ENCODE measurements at places on chromosomes 3 and 15.

DNA sequence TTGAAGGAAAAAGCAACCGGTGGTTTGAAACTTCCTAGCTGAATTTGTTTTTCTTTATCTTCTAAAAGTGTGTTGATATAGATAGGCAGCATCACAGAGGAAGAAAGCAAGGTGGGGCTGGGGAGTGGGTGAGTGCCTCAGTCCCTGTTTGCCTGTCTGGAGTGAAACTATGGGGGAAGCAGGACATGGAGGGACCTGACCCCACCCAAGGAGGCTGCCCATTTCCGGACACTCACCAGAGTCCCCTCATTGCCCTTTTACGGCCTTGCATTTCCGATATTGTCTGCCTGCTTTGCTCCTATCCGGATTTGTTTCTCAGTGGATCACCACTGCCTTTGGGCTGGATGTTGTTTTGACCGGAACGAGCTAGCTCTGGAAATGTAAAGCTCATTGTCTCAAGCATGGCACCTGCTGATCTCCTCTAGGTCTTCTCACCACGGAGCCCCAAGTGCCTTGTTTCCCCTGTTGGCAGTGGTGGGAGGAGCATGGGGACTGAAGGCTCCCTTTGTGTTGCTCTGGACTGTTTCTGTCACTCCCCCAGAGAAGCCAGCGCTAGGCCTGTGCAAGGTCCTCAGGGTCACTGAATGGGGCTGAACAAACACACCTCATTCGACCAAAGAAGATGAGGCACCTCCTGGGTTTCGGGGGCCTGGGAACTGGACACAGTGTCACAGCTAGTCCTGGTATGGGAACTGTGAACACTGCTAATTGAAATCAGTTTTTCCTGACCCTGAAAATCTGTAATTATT lies 7.0 kb downstream of the CLDN11 start:
- DNase-seq, result no peak

DNA sequence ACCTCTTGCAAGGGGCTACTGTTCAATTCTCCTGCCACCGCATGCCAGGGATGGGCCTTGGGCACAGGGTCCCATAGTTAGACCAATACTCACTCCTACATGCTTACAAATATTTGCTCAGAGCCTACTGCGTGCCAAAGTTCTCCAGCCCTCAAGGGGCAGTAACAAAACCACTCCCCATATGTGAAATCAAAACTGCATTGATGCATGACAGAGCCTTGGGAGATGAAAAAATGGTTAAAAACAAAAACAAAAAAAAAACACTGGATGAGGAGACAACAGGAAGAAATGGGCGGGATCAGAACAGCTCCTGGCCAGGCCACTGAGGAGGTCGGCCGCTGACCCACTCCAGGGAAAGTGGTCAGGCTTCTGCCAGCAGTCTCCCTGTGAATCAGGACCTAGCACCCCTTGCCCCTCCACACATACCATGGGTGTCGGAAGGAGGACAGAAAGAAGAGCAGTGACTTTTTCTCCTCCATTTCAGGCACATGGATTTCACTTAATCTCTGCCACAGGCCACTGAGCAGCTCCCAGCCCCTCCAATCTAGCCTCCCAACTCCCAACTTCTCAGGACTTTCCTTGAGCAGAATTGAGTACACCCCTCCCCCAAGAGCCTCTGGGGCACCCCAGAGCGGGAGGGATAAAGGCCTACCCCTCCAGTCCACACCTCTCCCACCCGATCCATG lies 2.8 kb downstream of the PLXNB1 start:
- no peak for DNase-seq

DNA sequence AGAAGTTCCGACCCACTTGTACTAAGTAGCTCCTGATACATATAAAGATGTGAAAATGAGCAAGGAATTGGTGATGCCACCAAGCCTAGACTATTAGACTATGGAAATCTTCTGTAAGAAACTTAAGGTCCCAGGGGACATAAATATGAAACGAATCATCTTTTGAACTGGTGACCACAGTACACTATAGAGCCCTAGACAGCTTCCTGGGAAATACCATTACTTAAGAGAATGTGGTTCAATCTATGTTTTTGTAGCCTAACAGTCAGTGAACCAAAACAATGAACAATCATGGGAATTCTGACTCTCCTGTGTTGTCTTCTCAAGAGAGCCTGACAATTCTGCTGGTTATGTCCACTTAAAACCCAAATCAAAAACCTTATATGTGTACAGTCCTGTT lies 191.6 kb downstream of the GREM1 start:
- no peak for DNase-seq

DNA sequence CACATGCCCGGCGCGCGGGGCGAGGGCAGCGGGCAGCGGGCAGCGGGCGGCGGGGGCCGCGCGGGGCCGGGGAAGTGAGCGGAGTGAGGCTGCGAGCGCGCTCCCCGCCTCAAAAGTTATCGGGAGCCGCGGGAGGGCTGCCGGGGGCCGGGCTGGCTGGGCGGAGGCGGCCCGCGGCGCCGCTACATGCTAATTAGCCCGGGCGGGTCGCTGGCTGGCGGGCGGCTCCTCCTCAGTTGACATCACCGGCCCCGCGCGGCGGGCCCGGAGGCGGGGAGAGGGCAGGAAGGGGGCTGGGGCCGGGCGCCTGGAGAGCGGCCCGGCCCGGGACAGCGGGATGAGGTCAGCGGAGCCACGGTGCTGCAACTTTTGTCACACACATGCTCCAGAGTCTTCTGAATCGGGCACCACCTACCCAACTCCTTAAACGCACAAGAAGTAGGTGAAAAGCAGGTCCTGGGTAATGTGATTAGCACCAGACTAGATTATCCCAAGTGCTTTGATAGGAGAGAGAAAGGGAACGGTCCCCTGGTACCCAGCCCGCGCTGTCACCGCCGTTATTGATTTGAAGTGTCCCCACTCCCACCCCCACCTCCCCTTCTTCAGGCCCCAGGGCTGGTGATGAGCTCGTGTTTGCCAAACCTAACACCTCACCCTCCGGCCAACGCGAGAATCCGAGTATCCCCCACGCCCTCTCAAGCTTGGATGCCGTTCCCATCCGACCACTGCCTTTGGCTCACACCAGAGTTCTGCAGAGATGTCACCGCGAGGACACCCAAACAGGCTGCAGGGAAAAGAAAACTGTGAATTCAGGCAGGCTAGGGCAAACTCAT lies at the start of gene HEG1:
Gene HEG1 (minus strand): TSS at position 85 of the 833 bp plus-strand sequence. CDS start 107 bp downstream, outside the sequence.
- peak; percentile 61 for DNase-seq

GRCh38 chr3:71710906-71711494 lies 14.2 kb downstream of the EIF4E3 start:
- no peak for DNase-seq

DNA sequence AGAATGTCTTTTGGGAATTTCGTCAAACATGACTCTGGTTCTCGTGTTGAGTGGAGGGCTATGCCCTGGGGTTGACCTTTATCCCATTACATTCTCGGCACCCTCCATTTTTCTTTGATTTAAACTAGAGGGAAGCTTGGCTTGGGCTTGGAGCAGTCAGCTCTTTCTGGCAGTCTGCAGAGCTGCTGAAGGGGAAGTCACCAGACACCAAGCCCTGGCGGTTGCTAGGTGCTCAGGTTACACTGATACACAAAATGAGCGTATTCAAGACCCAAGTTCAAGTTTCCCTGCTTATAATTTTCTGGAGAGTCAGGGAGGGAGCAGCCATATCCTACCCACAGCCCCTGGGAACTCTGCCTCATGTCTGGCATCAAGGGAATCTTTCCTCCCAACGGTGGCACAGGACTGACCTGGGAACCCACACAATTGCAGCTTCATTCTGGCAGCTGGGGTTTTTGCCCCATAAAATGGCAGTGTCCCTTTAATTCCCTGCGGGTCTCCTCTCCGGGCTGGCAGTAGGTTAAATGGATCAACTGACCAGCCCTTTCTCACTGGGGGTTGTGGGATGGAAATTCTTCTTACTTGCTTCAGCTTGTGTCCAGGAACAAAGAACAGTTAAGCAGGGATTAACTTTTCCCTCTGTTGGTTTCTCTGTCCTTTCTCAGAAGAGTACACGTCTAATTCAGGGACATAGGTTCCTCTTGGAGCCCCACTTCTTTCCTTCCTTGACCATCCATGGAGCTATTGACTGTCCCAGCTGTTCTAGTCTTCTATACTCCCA lies 110.0 kb upstream of the DLG1 start:
- DNase-seq, result no peak

- DNase-seq, result no peak
These were observed 29.4 kb upstream of the AP4E1 start for GRCh38 chr15:50879016-50879617.

DNA sequence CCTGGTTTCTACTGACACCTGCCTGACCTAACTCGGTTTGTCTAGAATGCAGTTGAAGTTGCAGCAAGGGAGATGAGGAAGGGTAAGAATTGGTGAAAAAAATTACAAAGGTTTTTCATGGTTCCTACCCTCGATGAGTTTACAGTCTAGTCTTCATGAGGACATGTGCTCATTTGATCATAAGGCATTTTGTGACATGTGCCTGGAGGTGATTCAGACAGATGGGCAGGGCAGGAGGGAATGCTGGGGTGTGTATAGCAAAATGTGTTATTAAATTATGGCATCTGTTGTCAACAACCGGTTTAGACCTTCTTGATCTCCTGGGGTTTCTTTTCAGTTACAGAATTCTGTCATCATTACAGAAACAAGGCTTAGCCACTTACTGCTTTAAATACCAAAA lies 101.2 kb downstream of the CACNA1D start:
- DNase-seq, result no peak

DNA sequence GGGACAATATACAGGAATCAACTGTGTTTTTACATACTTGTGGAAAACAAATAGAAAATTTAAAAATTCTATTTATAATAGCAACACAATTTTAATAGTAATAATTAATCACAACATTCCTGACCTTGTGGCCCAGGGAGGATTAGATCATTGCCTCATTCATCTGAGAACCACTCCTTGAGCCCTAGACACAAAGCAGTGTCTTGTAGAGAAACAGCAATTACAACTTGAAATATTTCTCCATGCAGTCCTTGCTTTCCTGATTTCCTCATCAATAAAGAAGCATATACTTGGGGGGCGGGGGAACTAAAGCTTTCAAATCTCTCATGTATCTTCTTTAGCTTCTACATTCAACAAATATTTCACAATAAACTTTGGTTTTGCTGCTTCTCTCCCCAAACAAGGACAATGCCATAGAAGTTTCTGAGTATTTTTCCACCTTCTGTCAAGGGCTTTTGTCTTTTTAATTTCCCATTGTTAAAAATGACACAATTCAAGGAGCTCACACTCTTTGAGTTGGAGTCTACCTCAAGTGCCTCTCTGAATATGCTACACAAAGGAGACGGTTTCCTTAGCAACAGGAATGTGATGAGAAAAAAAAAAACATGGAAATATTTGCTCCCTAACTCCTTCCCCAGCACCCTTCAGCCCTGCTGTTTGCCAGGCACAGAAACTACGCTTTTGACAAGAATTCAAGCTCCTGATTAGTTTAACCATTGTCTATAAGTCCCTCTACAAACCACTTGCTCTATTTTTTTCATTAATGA lies 118.8 kb downstream of the ARPP21 start:
- DNase-seq, result no peak

DNA sequence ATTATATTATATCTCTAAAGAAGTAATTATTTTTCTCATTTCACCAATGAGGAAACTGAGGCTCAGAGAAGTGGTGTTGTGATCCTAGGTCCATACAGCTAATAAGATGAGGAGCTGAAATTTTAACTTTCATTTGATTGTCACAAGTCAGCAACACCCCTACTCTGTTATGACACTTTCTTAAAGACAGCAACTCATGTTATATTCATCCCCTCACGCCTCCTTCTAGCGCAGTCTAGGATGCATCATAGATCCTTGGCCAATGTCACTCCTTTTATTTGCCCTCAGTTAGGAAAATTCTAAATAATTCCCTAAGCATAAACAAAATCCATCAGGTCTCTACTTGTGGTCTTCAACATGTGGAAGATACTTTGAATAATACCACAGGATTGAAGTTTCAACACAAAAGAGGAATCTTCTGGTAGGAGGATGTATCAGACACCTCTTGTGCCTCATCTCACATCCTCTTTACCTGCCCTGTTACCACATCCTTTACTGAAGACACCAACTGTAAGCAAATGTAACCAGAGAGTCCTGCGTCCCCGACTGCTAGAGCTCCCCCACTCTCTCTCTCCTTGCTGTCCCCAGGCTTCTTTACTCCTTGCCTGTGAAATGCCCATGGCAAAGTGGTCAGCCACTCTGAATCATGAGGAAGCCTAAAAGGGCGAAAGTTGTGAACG lies 53.7 kb downstream of the TRIM42 start:
- no peak for DNase-seq

GRCh38 chr15:91152896-91153581 lies 53.0 kb downstream of the SV2B start:
- no peak for DNase-seq

DNA sequence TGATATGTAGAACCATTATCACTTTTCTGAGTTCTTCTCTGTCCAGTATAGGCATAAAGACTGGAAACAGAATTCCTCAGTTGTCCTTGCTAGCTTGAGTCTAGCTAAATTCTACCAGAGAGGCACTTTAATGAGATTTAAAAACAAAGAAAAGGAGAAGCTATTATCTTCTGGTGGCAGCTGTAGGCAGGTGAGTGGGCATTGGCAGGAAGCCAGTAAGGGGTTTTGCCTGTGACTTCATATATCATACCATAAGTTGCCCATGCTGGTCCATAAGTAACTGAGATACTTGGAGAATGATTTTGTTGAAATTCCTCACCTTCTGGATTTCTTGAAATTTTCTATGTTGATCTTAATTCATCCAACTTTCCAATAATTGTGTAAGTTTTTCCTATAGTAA lies 402.3 kb upstream of the TGFBR2 start:
- no peak for DNase-seq

GRCh38 chr3:17140670-17141505 lies 256.1 kb downstream of the PLCL2 start:
- DNase-seq, result no peak

Measured in stimulated activated CD4-positive, alpha-beta T cell treated with anti-CD3 and anti-CD28 coated beads, Interleukin-4, amount 100 ng/mL, for 48 hours (primary cell).